ENCODE measurements at places on chromosomes 2 and 18. TPM values are rescaled to one million over a fixed set of nuclear protein-coding genes. Genes with fewer than 3 reads are reported as not detected.

DNA sequence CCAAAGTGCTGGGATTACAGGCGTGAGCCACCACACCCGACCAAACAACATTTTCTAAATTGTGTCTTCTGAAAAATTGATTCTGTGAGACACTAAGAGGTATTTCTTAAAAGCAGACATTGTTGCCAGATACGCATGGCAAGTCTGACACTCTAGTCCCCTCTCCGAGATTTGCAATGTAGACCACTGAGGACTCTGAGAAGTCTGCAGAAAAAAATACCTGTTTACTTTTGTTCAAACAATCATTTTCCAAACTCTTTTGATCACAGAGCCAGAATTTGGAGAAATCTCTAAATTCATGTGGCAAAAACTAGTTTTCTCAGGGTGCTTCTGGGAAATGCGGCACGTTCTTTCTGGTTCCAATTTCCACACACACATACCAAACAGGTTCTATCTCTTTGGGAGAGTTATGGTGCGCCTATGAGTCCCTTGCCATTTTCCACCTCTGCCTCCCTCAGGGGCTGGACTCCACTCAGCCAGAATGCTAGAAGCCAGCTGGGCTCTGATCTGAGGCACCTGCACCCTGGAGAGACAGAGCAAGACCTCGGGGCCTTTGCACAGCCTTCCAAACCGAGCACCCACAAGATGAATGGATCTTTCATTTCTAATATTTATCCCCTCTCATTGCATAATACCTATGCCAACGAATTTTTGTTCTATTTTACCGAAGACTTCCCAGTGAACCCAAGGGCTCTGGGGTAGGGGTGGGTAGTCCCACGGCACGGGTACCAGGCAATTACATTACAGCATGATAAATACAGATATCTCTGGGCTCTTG lies 152.7 kb downstream of the MYCN start:
- DNase-seq = no peak

CD226 gene
- total RNA-seq = 0.38 TPM

DNA sequence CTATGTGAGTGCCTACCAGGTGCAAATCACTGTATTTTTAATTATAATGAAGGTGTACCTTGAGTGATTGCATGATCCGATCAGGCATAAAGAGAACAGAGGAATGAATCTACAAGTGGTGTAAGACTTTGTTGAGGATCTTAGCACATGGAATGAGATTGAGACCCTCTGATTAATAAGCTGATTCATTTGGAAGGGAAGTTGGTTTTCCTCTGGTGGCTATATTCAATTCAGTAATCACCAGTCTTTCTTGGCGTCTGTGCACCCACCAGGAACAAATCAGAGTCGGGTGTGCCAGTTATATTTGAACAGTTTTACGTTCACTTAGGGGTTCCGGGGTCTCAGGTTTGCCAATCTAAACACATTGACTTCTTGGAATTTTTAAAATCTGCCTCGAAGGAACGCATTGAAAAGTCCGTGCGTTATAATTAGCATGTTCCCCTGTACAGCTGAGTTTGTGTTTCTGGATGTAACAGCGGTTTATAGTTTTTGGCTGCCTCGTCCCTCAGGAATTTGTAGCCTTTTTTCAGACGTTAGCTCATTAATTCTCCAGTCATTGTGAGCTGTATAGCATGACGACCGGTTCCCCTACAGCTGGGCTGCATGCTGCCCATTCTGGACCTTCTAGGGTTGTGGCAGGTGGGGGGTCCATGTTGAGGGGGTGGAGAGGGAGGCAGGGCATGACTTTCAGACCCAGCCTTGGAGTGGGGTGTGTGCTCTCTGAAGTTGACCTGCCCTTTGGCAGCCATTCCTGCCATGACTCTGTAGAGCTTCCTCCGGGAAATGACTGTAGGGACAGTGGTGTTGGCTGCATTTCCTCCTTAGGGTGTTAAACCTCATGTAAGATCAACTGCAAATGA lies 20.3 kb downstream of the MYO1B start:
- DNase-seq = peak; percentile 63

REG3G gene
- total RNA-seq = not detected

GRCh38 chr18:45464619-45465018 lies 150.7 kb upstream of the SLC14A2 start:
- DNase-seq = no peak

DNA sequence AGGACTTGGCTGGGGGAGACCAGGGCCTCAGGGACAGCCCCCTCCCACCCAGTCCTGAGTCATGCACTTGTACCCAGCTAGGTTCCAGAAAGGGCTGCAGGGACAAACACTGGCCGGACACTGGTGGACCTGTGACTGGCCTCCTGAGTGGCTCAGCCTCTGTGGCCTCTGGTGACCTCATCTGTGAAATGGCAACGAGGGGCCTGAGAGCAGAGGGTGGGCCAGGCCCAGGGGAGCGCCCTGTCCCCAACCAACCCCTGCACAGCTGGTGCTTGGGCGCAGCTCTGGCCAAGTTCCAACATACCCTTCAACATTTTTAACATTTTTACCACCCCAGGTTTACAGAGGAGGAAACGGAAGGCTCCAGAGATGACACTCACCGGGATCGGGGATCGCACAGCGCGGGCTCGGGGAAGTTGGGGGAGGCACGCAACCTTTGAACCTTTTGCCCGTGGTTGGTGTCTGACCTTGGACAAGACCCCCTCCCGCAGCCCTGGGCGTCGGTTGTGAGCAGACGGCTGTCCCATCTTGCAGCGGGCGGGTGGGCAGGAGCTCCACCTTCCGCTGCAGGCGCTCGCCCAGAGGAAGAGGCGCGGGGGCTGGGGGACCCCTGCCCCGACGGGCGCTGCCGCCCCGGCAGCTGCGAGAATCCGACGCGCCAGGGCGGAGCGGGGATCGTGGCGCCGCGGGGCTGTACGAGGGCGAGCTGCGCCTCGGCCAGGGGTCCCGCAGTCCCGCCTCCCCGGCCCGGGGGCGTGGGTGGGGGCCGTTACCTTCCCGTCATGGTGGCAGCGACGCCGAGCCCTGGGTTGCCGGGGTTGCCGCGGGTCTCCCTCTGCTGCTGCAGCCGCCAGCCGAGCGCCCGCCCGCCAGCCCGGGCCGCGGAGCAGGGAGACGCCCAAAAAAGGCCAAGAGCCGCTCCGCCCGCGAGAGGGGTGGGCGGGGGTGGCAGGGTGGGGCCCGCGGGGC lies 805 bp downstream of the LIMS2 start:
- DNase-seq = no peak

DNA sequence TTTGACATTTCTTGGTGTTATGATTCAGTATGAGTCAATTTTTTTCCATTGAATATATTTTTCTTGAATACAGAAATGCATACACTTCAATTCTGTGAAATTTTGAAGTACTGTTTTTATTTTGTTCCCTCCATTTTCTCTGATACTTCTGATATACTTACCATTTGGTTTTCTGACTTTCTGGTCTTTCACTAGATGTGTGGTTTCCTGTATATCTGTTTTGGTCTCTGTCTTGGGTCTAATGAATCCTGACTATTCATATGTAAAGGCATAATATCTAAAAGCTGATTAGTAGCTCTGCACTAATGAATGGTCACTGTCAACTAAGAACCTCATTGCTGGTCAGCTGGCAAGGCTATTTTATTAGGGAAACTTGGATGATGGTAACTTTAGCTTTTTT lies 345.6 kb downstream of the GRB14 start:
- DNase-seq = peak; percentile 22

DNA sequence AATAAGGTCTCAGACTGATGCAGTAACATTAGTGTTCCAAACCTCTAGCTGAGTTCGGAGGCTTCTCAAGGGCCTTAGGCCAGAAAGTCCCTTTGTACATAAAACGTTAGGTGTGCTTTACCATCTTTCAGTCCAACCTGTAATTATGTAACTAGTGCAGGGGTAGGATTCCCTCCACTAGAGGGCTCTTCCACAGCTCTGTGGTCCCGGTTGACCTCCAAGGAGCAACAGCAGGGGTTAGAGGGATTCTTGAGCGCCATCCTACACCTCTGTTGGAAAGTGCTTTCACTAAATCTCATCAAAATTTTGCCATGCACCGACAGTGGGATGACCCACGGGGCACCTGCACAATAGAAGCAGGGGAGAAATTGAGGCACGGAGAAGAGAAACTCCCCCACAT lies 155.8 kb upstream of the LRP1B start:
- DNase-seq = no peak

DNA sequence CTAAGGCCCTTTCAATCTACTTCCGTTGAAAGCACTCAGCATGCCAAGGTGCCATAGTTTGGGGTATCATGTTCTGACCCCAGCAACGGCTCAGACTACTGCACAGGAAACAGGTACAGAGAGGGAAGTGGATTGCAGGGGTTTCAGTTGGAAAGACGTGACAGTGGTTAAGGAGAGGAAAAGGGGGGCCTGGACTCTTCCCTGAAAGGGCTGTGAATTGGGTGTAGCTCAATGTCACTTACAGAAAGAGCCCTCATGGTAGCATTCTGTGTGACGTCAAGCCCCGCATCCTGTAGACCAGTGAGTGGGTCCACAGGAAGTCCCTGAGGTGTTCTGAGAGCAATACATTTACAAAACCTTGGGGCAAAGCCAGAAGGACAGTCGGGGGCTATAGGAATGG lies 121.5 kb upstream of the GYPC start:
- no peak for DNase-seq

- no peak for DNase-seq
Measured at GRCh38 chr2:656676-657075, 20.5 kb downstream of the TMEM18 start.

PRSS56 gene
- 0.40 TPM for total RNA-seq

DOK1 gene
- total RNA-seq = 25.1 TPM
